ENCODE measurements at places on chromosomes 13 and 19.

GRCh38 chr19:55336101-55336500 lies 3.6 kb upstream of the KMT5C start:
- DNase-seq = no peak

- DNase-seq = no peak
Measured at GRCh38 chr13:60970736-60971135, 444.9 kb downstream of the PCDH20 start.

DNA sequence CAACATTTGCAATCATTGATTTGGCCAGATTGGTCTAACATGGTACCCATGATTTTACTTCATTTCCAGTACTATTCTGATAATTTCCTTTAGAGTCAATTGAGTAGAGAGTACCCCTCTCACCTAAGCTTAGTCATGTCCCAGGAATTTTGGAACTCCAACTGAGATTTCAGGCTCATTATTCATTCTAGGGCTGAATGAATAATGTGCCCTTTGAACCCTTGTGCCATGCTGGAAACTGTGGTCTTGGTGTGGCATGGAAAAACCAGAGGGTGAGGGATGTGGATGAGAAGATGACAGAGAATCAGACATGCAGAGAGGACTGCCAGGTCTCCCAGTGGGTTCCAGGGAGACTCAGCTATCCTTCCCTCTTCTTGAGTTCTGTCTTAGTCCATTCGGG lies 30.2 kb downstream of the ITM2B start:
- no peak for DNase-seq

- no peak for DNase-seq
Measured at GRCh38 chr19:15072930-15073647, 8.9 kb upstream of the OR1I1 start.

GRCh38 chr13:23321535-23322241 lies 111.8 kb downstream of the SACS start:
- DNase-seq = no peak

GRCh38 chr13:112715715-112716460 lies 26.1 kb downstream of the ATP11A start:
- no peak for DNase-seq

DNA sequence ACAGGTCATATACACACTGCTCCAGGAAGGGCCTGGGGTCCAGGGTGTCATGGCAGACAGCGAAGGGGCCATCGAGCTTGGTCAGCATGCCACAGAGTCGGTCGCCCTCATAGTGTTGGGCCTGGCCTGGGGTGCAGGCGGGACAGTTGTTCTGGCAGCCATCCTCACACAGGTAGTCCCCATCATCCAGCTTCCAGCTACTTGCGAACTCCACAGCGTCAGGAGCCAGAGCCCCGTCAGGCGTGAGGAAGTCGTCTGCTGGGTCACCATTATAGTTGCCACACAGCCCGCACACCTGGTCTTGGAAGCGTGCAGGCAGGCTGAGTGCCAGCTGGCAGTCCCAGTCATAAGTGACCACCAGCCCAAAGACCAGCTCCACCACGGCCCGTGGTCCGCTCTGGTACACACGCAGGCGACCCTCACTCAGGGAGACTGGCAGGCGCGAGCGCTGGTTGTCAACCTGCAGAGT lies 16.2 kb downstream of the FCGBP start:
- no peak for DNase-seq

GRCh38 chr19:16210168-16210567 lies 12.5 kb downstream of the AP1M1 start:
- DNase-seq = no peak

DNA sequence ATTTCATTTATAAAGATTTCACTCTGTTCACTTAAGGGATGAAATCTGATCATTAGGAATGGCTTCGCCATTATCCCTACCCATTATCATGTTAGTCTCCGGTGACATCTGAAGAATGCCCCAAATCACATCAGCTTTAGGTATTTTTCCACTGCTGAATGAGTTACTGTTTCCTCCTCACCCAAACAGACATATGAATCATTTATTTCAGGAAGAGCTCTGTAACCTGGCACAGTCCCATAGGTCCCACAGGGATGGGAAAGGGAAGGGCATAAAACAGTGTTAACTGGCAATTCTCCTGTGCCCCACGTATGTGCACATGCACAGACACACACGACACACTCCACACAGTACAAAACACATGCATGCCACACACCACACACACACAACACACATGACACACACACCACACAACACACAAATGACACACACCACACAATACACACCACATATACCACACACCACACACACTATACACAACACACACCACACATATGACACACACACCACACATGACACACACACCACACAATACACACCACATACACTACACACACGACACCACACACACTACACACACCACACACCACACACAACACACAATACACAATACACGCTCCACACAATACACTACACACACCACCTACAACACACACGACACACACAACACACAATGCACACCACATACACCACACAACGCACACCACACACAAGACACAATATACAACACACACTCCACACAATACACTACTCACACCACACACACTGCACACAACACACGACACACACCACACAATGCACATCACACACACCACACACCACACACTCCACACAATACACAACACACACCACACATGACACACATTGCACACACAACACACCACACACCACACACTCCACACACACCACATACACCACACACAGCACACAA lies 15.4 kb downstream of the TMEM255B start:
- no peak for DNase-seq

GRCh38 chr13:75411924-75412537 lies 69.9 kb downstream of the TBC1D4 start:
- no peak for DNase-seq
